ENCODE measurements at places on chromosomes 11 and 22.

DNA sequence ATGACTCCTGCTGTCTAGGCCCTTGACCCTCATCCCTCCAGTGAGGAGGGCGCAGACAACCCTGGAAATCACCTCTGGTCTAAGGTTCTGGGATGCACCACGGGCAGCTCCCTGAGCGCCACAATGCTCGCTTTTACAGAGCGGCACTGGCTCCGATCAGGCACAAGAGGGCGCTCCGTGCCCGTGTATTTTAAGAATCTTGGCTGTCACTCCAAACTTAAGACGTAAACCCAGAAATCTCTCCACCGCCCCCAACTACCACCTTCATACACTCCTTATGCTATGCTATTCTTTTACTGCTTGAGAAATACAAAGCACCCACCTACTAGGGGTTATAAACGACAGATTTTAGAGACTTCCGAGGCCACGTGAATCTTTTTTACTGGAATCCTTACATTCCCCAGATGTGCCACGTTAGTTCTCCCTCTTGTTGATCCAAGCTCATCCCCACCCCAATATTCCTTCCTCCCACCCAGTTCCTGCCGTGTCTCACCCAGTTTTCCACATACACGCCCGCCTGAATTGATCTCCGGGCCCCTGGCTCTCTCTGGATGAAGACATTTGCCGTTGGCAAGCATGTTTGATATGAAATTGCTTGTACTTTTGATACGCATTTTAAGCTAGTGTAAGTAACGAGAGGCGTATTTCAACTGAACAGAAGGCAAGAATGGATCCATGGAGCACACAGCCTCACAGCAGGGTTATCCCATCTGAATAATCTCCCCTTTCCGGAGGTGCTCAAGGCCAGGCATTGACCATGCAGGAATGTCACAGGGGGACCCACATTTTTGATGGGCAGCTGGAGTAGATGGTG is 453.5 kb downstream of the OPCML start:
- DNase-seq = no peak

DNA sequence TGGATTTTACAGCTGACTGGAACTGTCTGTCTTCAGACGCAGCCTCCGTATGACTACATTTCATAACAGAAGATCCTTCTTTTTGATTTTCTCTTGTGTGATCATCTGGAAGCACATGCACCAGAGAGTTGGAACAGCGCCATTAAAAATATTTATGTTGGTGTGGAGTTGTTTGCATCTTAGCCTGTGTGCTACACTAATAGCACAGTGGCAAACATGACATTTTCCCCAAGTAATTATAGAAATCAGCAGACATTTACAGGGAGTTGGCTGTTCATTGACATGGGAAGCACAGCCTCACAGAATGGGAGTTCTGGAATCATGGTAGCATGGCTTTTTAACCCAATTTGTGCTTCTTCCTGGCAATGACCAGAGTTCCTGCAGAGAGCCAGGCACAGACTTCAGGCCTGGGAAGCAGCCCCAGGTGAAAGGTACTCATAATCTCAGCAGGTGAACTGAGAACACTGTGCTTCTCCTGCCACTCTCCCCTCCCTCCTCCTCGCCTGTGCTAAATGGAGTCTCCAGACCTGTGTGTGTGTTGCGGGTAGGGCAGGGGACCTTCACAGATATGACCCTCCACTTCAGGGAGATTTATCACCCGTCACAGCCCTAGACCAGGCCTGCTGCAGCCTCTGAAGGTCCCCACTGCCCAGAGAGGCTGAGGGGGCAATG is 82.8 kb upstream of the PLET1 start:
- DNase-seq = no peak

- DNase-seq = no peak
Observed at GRCh38 chr22:50376085-50376651, 33.0 kb downstream of the PPP6R2 start.

- no peak for DNase-seq
Observed at GRCh38 chr22:47146941-47147340, 384.5 kb downstream of the TBC1D22A start.

GRCh38 chr22:41523464-41524221 is 20.6 kb downstream of the POLR3H start:
- no peak for DNase-seq

DNA sequence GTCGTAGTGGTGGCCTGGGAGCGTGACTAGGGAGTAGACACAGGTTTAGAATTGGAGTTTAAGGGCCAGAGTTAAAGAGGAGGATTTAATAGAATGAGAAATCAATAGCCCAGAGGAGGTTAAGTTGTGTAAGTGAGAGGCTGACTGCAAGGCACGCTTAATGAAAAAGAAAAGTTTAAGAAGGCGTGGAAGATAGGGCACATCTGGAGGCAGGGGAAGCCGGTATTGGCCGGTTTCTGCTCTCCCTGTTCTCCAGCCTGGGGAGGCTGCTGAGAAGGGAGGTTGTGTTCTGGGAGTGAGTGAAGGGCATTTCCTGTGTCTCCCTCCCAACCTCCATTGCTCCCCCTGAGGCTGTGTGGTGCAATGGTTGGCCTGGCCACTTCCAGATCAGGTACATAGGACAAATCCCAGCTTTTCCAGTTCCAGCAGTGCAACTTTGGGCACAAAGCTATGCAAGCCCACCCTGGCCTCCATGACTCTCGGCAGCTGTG is 6.3 kb downstream of the GRIK4 start:
- no peak for DNase-seq

- no peak for DNase-seq
Observed at GRCh38 chr11:44140805-44141204, 45.3 kb downstream of the EXT2 start.

DNA sequence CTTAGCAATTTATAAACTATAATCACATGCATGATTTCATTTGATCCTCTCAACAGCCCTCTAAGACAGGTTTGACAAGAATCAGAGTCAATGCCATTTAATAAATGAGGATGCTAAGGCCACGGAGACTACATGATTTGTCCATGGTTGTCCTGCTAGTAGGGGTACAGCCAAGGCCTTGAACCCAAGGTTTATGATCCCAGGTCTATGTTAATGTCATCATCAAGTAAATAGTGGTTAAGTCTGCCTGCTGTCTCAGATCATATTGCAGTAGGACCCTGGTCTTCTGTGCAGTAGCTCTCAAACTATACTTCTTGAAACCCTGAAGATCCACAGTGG is 17.7 kb upstream of the SYTL2 start:
- no peak for DNase-seq

DNA sequence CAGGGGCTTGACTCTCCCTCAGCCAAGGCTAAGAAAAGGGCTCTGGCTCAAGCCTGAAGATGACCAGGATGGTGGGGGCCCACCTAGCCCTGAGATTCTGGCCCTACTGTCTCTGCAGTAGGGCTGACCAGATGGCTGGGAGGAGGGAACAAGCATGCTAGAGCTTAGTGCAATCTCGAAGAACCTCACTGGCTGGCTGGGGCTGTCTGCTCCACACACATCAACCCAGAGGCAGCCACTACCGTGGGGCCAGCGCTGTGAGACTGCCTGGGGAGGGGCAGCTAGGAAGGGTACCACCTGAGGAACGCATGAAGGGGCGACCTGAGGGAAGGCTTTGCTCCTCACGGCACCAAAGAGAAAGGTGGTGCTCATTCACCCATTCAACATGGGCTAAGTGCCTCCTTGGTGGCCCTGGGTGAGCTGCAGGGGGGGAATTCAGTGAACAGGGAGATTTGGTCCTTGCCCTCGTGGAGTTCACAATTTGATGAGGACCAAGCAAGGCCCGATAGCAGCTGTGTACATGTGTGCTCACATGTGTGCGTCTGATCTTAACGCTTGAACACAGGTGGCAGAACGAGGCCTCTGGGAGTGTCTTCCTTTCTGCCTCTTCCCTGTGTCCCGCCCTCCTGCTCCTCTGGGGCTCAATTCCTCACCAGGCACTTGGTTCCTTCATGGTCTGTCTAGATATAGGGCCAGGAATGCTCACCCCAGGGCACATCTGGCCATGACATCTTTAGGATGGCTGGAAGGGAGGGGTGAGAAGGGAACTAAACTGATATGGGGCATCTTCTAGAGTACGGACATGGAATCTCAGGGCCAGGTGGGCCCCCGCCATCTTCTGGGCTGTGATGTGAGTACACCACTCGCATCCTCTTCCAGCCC is 102.3 kb upstream of the PITPNB start:
- no peak for DNase-seq

DNA sequence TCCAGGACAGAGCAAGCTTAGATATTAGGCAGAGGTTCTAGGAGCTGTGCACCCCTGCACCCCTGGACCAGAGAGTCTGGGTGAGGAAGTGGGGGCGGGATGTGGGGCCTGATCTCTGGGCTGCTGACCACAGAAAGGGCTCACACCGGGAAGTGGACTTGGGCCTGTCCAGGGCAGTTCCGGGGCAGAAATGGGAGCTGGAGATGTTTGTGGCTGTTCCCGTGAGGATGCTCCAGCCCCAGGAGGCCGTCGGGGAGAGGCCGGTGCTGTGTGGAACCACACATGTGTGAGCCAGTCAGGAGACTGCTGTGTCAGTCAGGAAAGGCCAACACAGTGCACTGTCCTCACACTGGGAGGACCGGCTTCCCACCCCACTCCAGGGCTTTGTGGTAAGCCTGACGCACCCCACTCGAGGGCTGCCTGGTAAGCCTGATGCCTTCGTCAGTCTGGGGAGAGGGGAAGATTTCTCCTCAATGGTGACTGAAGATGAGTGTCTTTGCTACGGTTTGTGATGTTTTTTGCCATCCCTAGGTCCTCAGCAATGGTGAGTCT is 741.0 kb downstream of the BRD1 start:
- no peak for DNase-seq

DNA sequence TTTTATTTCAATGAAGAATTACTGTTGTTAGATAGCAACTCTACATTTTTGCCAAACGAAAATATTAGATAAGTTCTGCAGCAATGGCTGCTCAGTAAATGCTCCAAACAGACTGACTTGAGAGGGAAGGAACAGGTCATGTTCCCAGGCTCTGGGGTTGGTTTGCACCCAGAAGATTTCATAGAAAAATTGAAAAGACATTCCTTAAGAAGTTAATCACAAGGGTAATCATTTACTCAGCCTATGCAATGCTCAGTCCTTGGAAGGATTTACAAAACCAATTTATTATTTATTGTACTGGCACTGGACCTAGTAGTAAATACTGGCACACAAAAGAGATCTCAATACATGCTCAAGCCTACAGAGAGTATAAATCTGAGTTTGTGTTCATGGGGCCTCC is 179.1 kb upstream of the MTNR1B start:
- no peak for DNase-seq

DNA sequence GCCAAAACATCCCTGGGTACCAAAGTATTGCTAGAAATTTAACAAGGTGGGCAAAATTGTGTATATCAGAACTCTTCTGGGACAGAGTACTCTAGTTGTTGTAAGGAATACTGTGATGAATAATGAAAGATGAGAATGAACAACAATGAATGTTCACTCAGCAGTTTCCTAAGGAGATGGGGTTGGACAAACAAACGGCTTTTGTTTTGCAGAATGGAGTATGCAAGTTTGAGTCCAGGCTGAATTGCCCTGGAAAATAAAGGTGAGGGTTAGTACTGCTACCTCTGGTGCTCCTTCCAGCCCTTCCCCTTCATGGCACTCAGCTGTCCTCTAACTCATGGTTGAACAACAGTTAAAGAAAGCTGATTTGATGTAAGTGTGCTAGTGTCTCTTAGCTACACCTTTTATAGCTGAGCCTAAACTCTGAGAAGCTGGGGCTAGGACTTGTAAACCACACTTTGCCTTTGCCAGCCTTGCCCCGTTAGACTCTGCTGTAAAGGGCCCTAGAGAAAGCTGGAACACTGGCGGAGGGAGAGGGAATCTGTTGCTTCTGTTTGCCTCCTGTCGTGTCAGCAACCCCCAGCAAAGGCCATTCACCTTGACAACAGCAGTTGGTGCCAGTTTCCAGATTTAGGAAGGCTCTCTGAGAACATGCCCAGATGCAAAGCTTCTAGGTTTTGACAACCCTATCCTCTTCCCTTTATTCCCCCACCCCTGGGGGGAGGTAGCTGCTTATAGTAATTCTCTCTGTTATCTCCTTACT is 41.2 kb upstream of the POLD3 start:
- no peak for DNase-seq

DNA sequence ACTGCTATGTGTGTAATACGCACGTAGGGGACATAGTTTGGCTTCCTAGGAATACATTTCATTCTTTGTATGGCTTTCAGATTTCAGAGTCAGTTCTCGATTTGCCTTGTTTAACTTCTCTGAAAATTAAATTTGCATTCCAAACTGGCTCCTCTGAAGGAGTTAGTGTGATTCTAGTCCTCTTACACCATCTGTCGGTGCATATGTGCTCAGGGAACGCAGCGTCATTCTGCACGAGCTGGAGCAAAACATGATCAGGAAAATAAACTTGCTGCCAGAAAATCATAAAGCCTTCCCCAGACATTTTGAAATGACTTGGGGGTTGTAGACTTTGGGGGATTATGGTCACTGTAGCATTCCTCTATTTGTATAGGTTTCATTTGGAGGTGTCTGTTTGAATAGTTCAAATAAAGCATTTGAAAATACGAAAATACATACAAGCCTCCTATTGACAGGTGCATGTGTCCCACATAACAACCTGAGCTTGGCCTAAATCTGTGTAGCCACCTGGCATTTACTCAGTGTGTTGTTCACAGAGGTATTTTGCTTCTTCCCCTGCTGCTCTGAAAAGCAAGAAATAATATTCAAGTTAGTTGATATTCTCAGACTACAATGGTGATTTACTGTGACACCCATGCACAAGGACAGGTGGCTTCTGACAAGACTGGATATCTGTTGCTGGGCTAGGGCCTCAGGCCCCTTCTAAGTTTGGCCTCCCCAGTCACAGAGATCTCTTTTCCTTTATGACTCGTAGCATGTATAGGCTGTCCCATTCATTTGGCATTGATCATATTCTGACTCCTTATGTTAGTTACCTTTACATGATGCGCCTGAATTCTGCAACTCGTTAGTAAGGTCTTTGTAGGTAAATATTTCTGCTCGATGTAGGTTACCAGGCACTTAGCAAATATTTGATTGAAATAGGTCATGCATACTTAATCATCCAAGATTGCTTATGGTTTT is 81.6 kb upstream of the SORL1-AS1 start:
- DNase-seq = no peak

GRCh38 chr11:33320814-33321330 is 63.7 kb downstream of the HIPK3 start:
- DNase-seq = no peak

- no peak for DNase-seq
Observed at GRCh38 chr11:61671527-61671926, 8.7 kb upstream of the DAGLA start.

DNA sequence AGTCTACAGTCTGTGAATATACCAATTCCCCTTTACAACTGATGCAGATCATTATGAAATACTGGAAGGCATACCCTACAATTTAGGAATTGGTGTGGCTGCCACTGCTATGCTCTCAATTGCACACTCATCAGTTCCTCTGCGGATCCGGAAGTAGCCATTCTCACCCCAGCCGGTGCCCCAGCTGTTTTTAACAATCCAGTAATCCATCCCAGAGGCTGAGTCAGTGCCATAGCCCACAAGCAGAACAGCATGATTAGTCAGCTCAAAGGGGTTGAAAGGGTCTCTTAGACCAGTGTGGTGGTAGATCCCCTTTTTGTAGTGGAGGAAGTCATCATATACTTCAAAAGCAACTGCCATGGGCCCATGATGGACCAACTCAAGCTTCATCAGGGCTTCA is 43.6 kb downstream of the CTSC start:
- DNase-seq = no peak
